AG08395 (cell line): ENCODE measurements at places on chromosomes 4 and X.

GRCh38 chrX:12790885-12791256, 341 bp upstream of the PRPS2 start:
- DNase-seq = no peak

GRCh38 chr4:55395218-55395528, 584 bp upstream of the TMEM165 start:
- DNase-seq = no peak

GRCh38 chr4:61532336-61533000, 332.3 kb downstream of the ADGRL3 start:
- DNase-seq = no peak

GRCh38 chrX:44802613-44803012, 41.2 kb upstream of the DUSP21 start:
- DNase-seq = no peak

DNA sequence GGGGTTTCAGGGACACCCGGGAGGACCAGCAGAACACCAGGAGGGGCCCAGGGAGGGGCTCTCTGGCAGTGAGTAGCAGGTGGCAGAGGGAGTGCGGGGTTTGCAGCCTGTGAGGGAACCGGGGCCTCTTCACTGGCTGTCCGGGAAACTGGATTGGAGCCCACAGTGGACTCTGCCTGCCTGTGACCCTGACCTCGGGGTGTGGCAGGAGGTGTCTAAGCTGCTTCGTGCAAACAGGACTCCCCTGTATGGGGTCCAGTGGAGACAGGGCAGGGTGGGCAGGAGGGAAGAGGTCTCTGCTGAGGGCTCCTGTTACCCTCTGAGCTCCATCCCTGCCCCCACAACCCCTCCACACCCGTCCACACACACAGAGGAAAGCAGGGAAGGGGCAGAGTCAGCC, 50.1 kb downstream of the FAM53A start:
- DNase-seq = no peak

- DNase-seq = no peak
These were observed 60.7 kb downstream of the PPP3CA start for GRCh38 chr4:101286663-101287062.

GRCh38 chr4:14874990-14875389, 127.3 kb upstream of the CPEB2 start:
- no peak for DNase-seq

DNA sequence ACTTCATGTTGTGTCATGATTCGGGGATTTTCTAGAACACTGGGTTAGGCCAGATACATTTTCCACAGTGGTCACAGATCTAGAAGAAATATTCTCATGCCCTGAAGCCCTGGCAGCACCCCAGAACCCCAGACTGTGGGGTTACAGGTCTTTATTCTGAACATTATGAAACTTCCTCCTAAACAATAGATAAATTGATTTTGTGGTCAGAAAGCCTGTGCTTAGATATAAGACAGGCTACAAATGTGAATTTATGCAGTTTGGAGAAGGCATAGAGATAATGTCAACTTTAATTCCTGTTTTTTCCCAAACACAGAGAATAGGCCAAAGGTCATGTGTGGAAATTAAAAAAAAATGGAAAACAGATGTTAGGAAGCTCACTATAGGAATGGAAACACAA, 492.9 kb downstream of the SPRY1 start:
- DNase-seq = no peak

- DNase-seq = no peak
These were observed 13.2 kb downstream of the HTRA3 start for GRCh38 chr4:8282742-8283141.

GRCh38 chrX:150849486-150849885, 49.0 kb downstream of the CD99L2 start:
- DNase-seq = no peak

DNA sequence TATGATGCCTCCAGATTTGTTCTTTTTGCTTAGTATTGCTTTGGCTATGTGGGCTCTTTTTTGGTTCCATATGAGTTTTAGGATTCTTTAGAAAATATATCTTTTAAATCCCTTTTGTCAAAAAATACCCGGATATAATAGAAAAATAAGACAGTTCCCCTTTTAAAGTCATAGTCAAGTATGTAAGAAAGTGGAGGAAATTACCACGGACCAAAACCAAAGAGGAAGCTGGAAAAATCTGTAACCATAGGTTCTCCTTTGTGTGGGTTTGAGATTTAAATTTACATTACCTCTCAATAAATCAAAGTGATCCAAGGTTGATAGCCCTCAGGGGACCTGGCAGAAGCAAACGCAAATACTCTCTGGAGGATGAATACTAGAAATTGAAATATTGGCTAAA, 58.3 kb upstream of the PACRGL start:
- DNase-seq = no peak

GRCh38 chr4:86319390-86319789, 40.5 kb downstream of the MAPK10 start:
- no peak for DNase-seq

- no peak for DNase-seq
These were observed 499.8 kb downstream of the MID1IP1 start for GRCh38 chrX:39301036-39301435.

GRCh38 chr4:146224326-146224966, 10.1 kb downstream of the REELD1 start:
- DNase-seq = no peak

- DNase-seq = no peak
These were observed 91.6 kb upstream of the GNPDA2 start for GRCh38 chr4:44817930-44818329.

DNA sequence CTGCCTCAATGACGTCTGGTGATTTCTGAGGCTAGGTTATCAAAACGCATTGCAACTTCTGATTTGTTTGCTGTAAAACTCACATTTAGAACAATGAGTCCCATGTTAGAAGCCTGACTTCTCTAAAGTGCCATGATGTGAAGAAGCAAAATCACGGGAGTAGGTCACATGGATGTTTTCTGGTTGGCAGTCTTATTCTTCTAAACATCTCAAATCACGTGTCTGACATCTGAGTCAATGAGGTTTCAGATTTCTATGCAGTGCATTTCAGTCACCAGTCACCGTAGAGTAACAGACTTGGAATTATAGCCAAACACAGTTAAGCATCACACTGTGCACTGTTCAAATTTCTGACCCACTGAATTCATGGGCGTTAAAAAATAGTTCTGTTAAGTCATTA, 482.1 kb downstream of the TMA16 start:
- no peak for DNase-seq

DNA sequence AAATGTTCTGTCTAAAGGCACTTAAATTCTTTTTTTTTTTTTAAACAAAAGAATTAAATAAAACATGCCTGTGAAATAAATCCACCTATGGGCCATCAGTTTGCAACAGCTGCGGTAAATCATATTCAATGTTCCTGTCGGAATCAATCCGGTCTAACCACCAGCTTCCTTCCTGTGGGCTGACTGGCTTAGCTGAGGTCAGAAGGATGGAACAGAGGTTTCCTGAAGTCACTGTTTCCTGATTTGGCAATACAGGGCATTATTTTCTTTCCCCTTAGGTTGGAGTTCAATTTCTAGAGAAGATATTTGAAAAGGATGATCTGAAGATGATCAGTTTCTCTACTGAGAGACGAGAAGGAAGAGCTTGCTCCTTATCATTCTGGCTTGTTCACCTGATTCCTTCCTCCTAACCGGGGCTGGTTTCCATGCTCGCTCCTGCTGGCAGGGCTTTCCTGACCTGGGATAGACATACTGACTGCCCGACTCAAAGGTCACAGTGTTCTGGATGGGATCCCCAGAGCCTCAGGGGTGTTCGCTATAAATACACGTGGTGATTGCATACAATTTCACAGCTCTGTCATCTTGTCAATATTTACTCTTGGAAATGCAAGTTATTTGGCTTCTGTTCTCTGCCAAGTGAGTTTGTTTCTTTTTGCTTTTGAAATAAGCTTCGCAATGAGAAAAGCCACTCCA, 21.7 kb downstream of the PDLIM3 start:
- no peak for DNase-seq

- no peak for DNase-seq
These were observed 1.3 kb upstream of the ATP10D start for GRCh38 chr4:47483745-47484144.

GRCh38 chr4:140172960-140173359, 19.0 kb upstream of the MAML3 start:
- no peak for DNase-seq

DNA sequence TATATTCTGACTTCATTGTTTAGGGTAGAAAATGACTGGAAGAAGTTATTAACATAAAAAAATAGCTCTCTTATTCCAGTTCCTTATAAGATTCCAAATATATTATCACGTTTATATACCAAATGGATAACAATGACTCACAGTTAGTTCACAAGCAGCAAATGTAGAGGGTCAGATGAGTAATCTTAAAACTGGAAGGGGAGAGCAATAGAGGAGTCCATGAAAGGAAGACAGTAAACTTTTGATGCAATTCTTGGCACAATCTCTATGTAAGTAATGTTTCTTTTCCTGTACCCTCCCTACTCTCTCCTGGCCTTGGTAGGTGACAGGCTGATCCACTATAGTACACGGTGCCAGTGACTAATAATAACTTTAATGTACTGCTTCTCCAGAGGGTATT, 259.0 kb upstream of the TRPC5 start:
- peak; percentile 7 for DNase-seq

DNA sequence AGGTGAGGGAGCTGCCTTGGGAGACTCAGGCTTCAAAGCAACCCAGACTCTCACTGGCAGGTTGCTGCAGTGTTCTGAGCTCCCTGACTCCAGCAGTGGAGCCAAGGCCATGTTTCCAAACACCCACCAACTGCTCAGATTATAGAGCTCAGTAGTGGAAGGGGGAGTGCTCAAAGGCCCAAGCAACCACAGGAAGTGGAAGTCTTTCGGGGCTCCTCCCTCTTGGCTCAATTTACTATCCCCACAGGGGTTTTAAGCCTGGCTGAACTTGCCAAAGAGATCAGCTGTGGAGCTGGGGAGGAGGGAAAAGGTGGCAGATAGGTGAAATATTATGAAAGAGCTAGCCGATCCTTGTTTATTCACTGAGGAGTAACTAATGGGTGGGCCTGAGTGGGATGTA, 82.5 kb downstream of the HPRT1 start:
- peak; percentile 19 for DNase-seq
